Activated CD4-positive, alpha-beta T cell treated with anti-CD3 and anti-CD28 coated beads for 1 hour (primary cell): ENCODE measurements at places on chromosomes 1 and 21.

DNA sequence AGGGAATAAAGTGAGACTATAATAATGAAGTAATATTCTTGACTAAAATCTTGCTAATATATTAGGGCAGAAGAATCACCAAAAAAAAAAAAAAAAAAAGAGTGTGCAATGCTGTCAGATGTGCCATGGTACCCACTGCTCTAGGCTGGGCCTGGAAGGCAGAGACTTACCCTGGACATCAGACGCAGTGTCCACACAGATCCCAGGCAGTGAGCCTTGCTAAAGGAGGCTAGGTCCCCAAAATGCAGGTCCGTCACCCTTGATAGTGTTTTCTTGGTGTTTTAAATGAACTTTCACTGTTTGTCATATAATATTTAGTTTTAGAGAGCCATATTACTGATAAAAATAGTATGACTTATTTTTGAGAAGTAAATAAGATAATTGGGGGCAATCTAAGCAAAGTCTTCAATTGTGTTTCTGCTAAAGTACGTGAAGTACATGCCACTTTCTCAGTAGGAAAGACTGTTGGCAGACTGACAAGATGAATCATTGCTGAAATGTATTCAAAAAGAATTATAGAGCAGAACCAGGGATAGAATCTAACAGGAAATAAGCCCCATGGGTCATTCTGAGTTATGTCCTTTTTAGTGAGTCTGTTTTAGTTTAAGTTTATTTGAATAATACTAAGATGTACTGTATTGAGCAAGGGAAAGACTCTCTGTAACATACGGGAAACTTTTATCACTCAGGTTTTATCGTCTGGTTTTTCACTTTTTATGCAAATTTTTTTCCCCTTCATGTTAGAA, 74.6 kb upstream of the PDC start:
- no peak for DNase-seq

DNA sequence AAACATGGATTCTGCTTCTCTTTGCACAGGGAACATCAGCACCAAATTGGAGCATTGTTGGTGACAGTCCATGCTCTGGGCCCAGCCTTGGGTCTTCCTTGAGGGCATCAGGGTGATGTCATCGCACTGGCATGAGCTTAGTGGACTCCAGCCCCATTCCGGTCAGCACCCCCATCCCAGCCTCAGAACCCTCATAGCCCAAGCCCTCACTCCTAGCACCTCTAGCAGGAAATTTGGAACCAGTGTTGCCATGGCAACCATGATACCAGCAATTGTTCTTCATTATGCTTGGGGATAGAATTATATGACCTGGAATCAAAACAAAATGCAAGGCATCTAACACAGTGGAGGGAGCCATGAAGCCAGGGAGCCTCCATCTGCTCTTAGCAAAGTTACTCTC, 83.1 kb downstream of the VWA5B1 start:
- no peak for DNase-seq

DNA sequence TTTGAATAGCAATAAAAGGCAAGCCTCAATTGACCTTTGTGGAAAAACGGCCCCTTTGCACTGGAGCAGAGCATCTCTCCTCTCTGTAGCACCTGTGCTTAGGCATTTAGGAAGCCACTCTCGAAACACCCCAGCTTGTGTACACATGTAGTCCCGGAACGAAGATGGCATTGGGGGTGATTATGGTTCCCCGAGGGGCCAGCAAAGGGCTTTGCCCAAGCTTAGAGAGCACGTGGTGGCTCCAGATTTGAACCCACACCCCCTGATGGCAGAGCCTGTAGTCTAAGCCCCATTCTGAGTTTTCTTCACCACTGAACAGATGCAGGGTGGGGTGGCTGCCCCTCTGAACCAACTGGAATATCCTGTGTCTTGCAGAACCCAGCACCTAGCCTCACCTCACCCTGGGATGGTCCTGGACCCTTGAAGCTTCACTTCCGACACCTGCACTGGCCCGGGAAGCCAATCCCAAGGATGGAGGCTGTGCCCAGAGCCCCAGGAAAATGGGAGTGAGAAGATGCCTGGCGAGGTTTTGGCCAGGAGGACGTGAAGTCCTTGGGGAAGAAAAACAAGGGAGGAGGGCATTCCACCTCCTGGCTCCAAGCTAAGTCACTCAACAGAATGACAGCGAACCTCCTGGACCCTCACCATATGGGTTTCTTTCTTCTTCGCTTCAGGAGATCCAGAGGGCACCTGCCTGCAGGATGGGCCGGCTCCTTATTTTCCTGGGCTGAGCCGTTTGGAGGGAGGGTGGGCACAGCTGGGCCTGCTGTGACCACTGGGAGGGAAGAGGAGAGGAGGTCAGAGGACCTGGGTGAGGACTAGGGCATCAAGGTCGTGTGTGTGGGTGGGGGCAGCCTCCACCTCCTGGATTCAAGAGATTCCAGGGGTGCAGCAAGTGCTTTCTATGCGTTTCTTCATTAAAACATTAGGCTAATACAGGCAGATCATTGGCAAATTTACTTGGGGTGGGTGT, 37.7 kb downstream of the IGFN1 start:
- DNase-seq: no peak

DNA sequence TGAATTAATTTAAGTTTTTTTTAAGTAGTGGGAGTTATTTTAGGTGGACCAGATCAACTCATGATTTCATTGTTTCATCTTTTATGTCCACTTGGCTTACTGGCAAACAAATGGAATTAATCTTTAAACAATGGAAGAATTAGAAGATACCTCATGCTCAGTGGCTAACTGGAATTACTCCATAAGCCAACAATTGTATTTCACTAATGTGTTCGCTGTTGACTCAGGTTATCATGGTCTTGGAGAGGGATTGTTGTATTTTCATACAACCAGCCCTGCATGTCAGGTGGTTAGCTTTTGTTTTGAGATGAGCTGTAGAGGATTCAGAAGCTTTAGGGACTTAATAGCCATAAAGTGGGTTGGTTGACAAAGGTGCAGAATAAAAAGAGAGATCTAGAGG, 57.2 kb upstream of the HMCN1 start:
- DNase-seq: no peak

DNA sequence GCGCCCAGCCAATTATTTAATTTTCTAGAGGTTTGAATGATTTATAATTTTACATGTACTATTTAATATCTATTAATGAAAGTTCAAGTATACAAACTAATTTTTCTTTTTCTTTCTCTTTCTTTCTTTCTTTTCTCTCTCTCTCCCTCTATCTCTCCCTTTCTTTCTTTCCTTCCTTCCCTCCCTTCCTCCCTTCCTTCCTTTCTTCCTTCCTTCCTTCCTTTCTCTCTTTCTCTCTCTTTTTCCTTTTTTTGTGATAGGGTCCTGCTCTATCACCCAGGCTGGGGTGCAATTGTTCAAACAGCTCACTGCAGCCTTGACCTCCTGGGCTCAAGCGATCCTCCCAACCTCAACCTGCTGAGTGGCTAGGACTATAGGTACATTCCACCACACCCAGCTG, 16.1 kb upstream of the KIF14 start:
- no peak for DNase-seq

DNA sequence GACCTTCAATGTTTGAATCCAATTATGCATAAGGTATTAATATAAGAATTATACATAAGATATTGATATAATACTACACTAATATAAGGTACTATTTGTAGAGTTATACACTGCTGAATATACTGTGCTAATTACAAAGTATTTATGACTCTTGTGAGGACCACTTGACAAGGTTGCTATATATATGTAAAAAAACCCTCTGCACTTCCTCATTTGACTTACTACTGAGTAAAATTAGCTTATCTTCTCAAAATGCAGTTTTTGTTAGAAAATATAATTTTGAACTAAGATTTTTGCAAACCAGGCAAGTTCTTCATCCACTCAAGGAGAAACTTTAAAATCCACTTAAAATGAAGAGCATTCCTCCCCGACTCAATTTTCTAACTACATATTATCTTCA, 8.5 kb downstream of the SIKE1 start:
- DNase-seq: no peak

- DNase-seq: no peak
Observed at GRCh38 chr1:169217636-169218035, 111.1 kb downstream of the ATP1B1 start.

- DNase-seq: no peak
Observed at GRCh38 chr1:38815903-38816627, 43.5 kb downstream of the RRAGC start.

DNA sequence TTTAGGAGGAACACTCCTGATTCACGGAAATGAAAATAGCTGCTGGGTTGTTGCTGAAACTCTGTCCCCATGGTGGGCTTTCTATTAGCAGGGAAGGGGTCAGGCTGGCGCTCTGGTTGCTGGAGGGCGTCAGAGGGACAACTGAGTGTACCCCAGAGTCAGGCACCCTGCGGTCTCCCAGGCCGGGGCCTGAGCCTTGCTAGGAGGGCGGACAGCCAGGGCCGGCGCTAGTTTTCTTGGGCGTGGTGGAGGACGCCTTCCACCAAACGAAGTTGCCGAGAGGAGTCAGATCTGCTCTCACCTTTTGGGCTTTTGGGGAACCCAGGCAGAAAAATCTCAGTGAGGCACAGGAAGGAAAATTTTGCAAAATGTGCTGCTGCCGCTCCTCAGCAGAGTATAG, 54.8 kb downstream of the NGF start:
- no peak for DNase-seq

- no peak for DNase-seq
Observed at GRCh38 chr21:15645830-15646229, 84.0 kb upstream of the USP25 start.
